Stimulated activated CD4-positive, alpha-beta T cell treated with anti-CD3 and anti-CD28 coated beads, TNF-alpha, amount 100 ng/mL, for 1 hour (primary cell): ENCODE measurements at places on chromosomes 6 and 20.

GRCh38 chr20:58007947-58008346, 220.5 kb downstream of the ANKRD60 start:
- DNase-seq, result no peak

GRCh38 chr20:58054780-58055373, 173.6 kb downstream of the ANKRD60 start:
- no peak for DNase-seq

DNA sequence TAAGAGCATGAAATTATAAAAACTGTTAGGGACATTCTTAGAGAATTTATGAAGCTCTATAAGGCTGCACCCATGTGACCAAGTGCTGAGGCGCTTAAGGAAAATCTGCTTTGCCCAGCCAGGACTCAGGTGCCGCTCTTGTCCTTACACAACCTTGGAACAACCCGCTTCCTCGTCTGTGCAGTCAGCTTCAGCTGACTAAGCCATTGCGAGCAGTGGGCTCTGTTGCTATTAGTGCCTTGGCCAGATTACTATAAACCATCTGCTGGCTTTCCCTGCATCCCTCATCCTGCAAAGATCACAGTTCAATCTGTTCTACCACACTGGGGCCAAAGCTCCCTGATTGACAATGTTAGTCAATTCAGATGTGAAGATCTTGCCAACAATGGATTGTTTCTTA, 89.1 kb upstream of the E2F3 start:
- DNase-seq, result no peak

DNA sequence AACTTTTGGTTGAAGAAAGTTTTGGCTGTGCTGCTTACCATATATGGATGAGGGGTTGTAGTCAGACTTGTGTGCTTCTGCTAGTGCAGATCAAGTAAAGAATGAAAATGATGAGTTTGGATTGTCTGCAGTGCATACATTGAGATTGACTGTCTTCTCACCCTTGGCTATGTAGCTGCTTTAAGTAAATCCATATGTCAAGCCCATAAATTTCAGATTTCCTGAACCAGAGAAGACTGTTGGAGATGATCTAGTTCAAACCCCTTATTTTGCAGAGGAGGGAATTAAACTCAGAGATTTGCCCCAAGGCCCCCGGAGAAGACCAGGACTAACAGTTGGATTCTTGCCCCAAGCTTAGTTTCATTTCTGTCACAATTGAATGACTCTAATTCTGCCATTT, 67.2 kb downstream of the PKIB start:
- DNase-seq, result no peak

DNA sequence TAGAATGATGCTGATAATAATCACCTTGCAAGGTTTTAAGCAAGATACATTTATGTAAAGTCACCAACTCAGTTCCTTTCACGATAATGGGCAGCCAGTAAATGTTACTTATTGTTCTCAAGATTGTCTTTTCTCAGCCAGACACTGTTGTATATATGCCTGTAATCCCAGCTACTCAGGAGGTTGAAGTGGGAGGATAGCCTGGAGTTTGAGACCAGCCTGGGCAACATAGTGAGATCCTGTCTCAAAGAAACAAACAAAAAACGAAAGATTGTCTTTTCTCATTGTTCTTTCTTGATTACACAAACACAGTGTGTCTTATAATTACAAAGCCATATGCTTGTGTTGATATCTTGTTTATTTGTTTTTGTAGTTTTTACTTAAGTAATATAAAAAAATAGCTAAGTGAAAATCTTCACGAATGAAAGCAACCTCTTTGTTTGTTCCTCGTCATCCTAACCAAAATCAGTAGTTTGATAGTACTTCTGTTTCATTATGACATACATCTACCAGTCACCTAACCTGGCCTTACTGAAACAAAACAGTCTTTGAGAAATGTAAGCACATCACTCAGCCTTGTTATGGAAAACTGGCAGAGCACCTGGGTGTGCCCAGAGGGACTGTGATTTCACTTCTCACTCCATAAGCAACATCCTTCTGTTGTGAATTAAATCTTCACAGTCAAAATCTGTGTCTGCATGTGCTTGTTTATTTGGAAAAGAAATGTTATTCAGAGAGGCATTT, 436.2 kb upstream of the SOX4 start:
- no peak for DNase-seq

DNA sequence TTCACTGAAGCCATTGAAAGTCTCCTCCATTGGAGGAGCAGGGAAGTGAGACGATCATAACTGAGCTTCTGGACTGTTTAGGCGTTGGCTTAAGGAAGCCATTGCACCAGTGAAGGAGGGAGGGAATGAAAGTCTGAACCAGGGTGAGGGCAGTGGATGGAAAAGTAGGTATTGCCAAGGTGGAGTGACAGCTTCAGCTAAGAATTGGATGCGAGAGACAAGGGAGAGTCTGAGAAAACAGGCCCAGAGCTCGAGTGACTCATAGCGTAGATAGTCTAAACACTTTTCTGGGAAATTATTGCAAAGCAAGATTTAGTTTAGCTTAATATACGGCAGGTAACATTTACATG, 4.5 kb downstream of the DSP start:
- DNase-seq, result no peak

DNA sequence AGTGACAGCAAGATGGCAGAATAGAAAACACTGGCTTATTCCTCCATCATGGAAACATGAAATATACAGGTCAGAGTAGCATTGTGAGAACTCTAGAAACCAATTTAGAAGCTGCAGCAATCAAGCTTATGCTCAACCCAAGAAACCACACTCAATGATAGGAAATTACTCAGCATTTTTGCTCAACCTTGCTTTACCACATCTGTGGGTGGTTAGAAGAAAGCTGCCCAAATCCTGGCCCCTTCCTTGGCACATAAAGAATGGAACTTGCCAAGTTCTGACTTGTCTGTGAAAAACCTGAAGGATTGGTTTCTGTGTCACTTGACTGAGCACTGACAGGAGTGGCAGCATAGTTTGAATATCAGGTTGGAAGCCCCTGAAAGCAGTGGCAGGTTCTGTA, 108.0 kb upstream of the MOCS1 start:
- no peak for DNase-seq

GRCh38 chr6:116579143-116579542, 7.8 kb downstream of the RWDD1 start:
- DNase-seq, result no peak
